Neural crest cell (in vitro differentiated cells): ENCODE measurements at places on chromosomes 1 and 21. TPM values are rescaled to one million over a fixed set of nuclear protein-coding genes. Genes with fewer than 3 reads are reported as not detected.

Gene MX2
- total RNA-seq = not detected in 2 replicates

- no peak for DNase-seq
Observed at GRCh38 chr1:26862781-26863684, at the start of gene SFN. Gene SFN, plus strand, starts transcription at chr1:26863149. Its CDS starts 64 bp downstream, at chr1:26863213.

DNA sequence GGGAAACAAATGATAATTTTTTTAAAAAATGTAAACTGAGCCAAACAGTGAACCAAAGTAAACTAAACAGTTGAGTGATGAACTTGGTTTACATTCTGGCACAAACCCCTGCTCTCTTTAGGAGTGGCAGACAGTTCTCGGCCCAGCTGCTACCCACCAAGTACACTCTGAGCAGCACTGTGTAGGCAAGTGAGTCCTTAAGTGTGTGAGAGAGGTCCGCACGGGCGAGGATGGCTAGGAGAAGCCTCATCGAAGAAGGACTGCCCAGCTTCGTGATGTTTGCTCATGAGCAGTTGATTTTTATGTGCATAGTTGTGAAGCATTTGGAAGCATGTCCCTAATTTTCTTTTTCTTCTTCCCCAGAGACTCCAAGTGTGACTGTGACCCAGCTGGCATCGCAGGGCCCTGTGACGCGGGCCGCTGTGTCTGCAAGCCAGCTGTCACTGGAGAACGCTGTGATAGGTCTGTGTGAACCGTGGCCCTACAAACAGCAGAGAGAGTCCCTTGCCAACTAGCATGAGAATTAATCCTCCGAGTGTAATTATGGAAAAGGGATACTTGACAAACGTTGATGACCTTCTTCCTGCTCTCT lies 32.1 kb downstream of the LAMC2 start:
- no peak for DNase-seq

- DNase-seq = peak; percentile 22
Observed at GRCh38 chr1:203628201-203629015, 1.8 kb downstream of the ATP2B4 start.

DNA sequence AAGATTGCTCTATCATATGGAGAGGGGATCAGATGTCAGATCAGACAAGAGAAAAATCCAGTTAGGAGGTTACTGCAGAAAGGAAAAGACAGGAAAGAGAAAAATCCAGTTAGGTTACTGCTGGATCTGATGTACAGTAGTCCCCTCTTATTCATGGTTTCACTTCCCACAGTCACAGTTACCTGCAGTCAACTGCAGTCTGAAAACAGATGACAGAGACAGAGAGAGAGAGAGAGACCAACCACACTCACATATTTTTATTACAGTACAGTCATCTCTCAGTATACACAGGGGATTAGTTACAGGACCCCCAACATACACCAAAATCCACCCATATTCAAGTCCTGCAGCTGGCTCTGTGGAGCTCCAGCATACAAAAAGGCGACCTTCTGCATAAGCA lies 29.3 kb downstream of the NUP133 start:
- DNase-seq = no peak

- no peak for DNase-seq
Observed at GRCh38 chr1:220882061-220882891, 3.0 kb downstream of the HLX start.

- DNase-seq = no peak
Observed at GRCh38 chr1:21362096-21362495, 71.8 kb upstream of the ECE1 start.

Gene CD1E
- not detected in 2 replicates for total RNA-seq

Gene HOOK1
- total RNA-seq = 2.1 TPM in 2 replicates

GRCh38 chr1:59674595-59674994 lies 140.2 kb upstream of the HOOK1 start:
- DNase-seq = no peak

DNA sequence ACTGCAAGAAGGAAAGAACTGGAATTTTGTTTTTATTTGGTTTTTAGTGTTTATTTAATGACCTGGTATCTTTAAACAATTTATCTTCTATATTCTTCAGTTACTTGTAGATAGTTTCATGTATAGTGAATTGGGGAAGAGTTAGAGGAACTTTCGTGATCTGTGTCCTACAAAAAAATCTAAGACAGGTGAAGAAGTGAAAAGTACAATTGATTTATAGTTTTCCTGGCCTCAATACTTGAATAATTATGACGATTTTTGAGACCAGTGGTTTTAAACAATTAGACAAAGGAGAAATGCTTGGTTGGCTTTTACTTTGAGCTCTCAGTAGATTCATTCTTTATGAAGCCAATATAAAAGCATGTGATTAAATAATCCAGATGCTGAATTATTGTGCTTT lies 7.5 kb downstream of the MIER1 start:
- no peak for DNase-seq
